ENCODE measurements at places on chromosomes 4 and X.
A peak's percentile ranks its signal among the peaks of the same experiment; 100 is the strongest.

- DNase-seq = no peak
Measured at GRCh38 chr4:16035843-16036242, 48.0 kb downstream of the PROM1 start.

DNA sequence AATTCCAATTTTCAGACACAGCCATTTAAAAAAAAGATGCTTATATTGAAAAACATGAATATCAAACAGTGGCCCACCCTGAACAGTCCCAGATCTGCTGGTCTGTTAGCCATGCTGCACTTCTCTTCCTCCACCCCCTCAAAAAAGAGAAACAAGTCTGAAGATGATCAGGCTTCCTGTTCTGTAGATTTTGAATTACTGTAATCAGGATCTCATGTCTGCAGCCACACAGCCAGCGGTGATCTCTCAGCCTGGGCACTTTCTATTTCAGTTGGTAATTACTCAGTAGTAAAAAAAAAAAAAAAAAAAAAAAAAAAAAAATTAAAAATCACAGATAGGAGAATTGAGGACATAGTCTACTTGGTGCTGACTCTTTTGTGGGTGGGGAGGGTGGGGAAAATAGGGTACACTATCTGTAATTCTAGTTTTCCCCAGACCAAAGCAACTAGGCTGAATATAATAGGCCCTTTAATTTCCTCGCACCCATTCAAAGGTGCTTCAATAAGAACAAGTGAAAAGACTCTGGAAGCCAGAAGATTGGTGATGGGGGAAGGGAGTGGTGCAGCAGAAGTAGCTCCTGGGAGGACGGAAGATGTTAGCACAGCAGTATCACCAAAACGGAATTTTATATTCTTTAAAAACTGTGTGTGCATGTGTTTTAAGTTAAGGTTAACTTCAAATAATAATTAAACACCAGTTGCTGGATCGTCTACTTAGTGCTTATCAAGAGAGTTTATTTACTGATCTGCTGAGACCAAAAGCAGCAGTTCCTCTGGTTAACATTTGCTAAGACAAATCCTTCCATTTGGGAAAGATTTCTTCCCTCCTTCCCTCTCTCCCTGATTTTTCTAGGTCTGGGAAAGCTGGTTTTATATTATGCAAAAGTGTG is 47.0 kb downstream of the SPRY1 start:
- DNase-seq = peak; percentile 25

- no peak for DNase-seq
Measured at GRCh38 chr4:44623676-44624075, 27.7 kb downstream of the YIPF7 start.

DNA sequence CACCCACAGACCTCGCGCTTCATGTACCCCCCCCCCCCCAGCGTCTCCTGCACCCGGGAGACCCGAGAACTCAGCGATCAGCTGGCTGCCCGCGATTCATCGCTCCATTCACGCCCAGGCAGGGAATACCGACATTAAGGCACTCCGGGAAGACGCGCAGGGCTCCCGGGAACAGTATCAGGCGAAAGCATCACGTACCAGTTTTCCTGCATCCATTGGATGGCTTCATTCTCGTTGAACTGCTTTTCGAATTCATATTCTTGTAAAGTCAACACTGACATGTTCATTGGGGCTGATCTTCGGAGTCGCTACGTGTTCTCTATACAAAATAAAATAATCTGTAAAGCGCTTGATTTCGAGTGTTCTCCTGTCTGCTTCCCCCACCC is 373 bp downstream of the ELOVL6 start:
- DNase-seq = no peak

- no peak for DNase-seq
Measured at GRCh38 chrX:131841496-131842437, 181.3 kb upstream of the STK26 start.

DNA sequence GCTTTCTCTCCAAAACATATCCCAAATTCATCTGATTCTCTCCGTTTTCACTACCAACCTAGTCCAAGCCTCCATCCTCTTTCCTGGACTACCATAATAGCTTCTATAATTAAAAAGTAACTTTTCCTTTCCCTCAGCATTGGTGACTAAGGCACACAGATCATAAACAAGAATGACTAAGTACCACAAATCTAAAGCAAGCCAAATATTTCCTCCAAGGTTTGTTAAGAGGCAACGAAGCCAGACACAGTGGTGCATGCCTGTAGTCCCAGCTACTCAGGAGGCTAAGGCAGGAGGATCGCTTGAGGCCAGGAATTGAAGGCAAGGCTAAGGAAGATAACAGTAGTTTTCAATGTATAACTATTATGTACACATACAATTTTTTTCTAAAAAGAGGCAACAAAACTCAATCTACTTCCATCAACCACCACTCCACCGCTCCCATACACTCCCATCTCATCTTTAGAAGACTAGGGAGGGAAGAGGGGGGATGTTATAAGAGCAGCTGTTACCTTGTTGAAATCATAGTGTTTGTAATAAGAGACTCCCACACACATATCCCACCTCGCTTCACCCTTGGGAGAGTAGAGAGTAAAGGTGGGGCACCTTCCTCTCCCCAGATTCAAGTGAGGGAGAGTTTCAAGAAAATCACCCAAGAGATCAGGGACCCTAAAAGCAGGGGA is 4.2 kb upstream of the JCHAIN start:
- no peak for DNase-seq

DNA sequence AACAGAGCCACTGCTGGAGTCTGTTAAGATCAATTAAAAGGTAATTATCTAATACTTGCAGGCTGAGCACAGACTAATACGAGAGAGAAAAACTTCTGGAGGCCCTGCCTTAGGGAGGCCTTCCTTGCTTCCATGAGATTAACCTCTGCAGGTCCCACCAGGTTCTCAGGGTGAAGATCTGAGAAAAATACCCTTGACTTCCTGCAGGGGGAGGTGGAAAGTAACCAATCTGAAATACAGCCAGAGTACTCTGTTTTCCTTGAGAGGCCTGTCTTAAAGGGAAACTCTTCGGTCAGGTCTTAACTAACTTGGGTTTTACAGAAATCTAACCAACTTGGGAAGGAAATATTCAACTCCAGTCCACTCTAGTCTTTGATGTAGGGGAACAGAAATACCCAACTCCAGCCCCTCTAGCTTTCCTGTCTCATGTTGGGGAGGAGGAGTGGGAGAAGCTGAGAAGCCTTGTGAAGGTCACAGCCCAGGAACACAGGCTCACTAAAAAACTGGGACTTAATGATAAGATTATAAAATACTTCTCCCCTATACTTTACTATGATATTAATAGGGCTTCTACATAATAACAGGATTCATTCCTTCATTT is 77.1 kb downstream of the TBCK start:
- no peak for DNase-seq

DNA sequence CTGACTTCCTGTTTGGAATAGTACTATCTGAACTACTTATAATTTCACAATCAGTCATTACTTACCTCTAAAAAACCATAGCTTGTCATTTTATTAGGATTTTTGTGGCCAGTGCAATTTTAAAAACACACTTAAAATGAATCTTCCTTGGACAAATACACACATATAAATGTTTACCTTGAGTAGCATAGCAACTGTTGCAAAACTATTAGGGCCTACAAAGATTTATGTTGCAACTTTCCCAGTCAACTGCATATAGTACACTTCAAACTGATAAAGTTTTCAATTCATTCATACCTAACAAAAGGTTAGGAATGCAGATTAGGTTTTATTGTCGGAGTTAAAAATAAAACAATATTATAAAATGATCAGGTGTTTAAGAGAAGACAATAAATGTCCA is 193.0 kb downstream of the PDGFC start:
- no peak for DNase-seq

- no peak for DNase-seq
Measured at GRCh38 chr4:6152869-6153705, 47.3 kb downstream of the JAKMIP1 start.

GRCh38 chr4:125303058-125303457 is 11.7 kb upstream of the FAT4 start:
- no peak for DNase-seq

DNA sequence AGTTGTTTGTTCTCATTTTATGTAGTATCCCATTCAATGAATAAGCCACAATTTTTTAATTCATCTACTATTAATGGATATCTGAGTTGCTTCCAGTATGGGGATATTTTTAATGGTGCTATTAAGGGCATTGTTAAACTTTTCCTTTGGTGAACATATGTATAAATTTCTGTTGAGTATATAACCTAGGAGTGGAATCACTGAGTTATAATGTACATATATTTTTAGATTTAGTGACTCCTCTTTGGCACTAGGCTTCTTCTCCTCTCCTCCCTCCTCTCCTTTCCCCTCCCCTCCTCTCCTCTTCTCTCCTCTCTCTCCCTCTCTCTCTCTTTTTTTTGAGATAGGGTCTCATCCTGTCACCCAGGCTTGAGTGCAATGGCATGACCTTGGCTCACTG is 26.4 kb downstream of the RBM47 start:
- DNase-seq = no peak

- DNase-seq = no peak
Measured at GRCh38 chrX:151973060-151973661, 1.3 kb downstream of the GABRE start.

GRCh38 chrX:68894142-68894512 is 65.3 kb downstream of the EFNB1 start:
- DNase-seq = no peak

DNA sequence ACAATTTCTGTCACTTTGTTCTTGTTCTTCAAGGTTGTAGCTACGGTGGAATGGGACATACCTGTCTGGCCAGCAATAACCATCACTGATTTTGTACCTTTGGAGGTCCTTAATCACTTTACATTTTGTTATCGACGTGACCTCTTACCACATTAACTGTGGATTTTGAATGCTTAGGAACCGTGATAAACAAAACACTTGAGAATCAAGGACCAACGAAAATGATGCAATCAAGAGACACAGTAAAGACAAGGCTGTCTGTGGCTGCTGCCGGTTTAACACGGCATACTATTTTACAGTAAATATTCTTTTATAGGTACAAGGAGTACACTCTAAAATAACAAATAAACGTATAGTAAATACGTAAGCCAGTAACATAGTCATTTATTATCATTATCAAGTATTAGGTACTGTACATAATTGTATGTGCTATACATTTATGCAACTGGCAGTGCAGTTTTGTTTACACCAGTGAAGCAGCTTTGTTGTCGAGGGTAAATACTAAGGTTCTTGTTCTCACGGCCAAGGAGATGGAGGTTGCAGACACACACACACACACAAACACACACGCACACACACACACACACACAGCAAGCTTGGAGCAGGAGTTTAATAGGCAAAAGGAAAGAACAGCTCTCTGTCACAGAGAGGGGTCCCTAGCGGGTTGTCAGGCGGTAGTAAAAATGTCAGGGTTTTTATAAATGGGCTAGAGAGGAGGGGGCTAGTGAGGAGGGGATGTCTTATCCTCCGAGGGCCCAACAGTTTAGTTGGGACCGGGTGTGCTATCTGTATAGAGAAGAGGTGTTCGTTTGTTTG is 194.7 kb upstream of the CXorf51B start:
- no peak for DNase-seq

GRCh38 chr4:139167774-139168444 is 9.1 kb downstream of the ELF2 start:
- no peak for DNase-seq

DNA sequence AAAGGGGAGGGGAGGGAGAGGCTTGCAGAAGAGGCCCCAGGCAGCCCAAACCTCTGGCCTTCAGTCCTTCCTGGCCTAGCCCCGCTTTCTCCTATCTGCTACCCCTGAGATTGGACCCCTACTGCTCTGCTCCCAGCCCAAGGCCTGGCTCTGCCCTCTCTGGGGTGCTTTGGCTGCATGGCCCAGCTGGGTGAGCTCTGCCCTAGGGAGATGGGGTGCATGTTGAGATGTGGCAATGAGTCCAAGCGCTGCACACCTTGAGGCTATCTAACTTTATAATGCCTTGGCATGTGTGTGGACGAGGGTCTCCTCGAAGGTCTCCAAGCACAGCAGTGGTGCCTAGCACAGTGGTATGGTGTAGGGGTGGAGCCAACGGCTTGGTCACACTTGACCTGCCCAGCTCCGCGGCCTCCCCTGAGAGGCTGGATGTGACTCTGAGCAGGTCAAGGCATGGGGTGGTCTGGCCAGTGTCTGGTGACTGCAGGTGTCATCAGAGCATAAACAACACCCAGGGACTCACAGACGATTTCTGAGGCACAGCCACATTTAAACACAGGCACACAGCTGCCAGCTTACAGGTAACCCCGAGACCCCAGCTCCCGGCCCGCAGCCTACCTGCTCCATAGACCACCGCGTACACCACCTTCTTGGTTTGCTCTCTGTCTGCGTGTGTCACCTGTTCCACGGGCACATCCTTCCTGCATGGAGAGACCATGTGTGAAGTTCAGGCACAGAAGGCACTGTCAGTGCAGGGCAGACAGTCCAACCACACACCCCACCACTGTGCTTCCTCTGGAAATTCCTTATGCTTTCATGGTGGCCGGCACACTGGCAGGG is 36.3 kb downstream of the NAT8L start:
- no peak for DNase-seq

- no peak for DNase-seq
Measured at GRCh38 chr4:15333692-15334633, 93.9 kb upstream of the C1QTNF7 start.

- no peak for DNase-seq
Measured at GRCh38 chrX:50725310-50725709, 88.7 kb downstream of the SHROOM4 start.

DNA sequence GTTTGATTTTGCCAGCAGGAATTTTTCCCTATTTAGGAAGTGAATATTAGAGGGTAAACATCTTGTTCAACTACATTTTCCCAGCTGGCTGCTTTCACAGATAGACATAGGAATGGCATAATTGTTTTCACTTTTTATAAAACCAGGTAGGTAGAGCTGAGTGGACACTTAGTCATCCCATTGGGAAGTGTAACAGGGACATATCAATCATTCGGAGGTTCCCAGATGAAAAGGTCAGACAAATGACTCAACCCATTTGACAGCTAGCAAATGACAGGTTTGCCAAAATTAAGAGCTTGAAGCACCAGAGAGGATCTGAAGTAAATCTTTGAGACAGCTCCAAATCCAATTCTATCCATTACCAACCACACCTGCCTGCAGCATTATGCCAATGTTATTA is 205.3 kb downstream of the SLC39A8 start:
- DNase-seq = no peak

DNA sequence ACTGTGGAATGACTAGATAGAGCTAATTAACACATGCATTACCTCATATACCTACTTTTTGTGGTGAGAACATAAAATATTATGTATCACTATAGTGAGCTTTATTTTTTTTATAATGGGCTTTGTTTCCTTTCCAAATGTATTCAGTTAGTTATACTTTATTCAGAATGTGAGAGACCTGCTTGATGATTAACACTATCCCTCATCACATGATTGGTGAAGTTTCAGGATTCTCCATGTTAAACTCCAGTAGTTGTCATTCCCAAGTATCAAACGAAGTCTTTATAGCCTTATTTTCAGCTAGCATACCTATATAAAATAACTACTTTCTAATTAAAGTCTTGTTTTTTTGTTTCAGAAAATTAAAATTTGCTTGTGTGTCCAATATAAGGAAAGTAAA is 8.8 kb downstream of the ZXDA start:
- DNase-seq = no peak

GRCh38 chrX:88425739-88426138 is 321.3 kb upstream of the CPXCR1 start:
- no peak for DNase-seq

Data from activated T-cell treated with anti-CD3 and anti-CD28 coated beads for 48 hours (primary cell).